ENCODE measurements at places on chromosomes 3 and 15.

- no peak for DNase-seq
Measured at GRCh38 chr15:91338766-91339165, 238.7 kb downstream of the SV2B start.

GRCh38 chr3:192026661-192027060 is 565.7 kb downstream of the PYDC2 start:
- no peak for DNase-seq

DNA sequence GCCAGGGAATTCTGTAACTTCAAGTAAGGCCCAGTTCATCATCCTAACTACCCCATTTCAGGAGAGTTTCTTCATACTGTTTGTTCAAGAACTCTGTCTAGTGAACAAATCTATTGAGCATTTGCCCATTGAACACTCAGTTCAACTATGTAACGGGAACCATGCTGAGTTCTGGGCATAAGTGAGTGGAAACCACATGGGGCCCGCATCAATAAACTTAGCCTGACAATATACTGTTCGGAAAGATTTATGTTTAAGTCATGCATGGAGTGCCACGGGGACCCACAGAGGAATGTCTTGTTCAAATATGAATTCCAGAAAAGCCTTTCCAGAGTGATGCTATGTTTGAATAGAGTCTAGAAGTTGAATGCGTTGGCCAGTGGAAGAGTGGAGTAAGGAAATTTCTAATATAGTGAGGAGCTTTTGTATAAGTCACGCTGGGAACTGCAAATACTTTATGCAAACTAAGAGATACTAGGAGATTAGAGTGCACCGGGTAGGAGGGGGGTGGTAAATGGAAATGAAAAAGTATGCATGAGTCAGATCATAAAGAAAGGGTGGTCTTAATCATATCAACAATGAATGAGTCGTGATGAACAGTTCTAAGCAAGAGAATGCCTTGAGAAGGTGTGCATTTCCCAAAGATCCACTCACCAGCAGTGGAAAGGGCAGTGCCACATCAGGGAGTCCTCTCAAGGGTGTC is 279.8 kb downstream of the VPS13C start:
- no peak for DNase-seq

GRCh38 chr3:184597829-184598573 is 36.4 kb downstream of the EPHB3 start:
- DNase-seq: no peak

- no peak for DNase-seq
Measured at GRCh38 chr3:183638101-183638852, 2.9 kb downstream of the KLHL24 start.

DNA sequence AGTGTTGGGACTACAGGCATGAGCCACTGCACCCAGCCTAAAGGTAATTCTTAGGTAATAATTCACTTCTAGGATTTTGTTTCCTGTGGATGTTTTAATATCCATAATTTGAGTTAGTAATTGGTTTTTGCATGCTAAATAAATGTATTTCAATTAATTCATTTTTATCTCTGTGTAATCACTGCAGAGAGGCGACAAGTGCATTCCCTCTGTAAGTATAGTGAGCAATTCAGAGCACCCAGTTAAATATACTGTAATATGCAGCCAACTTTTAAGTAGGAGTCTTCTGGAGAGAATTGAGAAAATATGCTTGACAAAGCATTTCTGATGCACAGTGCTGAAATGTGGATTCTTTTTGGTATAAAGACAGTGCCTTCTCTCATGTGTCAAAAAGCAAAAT is 5.7 kb downstream of the TBC1D23 start:
- no peak for DNase-seq

DNA sequence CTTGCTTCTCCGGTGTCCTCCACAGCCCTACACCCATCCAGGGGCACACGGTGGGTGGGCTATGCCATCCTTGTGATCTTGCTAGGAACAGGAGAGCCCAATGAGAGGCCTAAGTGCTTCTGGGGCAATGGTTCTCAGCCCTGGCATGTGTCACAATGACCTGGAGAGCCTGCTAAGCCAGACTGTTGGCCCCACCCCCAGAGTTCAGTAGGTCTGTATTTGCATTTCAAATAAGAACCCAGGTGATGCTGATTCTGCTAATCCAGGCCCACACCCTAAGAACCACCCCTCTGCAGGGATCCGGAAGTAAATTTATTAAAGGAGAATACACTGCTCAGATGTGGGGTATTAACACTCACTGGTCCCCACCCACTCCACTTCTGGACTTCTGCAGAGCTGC is 57.9 kb downstream of the RORA start:
- no peak for DNase-seq

- DNase-seq: no peak
Measured at GRCh38 chr3:49553324-49553691, 969 bp upstream of the BSN start.

DNA sequence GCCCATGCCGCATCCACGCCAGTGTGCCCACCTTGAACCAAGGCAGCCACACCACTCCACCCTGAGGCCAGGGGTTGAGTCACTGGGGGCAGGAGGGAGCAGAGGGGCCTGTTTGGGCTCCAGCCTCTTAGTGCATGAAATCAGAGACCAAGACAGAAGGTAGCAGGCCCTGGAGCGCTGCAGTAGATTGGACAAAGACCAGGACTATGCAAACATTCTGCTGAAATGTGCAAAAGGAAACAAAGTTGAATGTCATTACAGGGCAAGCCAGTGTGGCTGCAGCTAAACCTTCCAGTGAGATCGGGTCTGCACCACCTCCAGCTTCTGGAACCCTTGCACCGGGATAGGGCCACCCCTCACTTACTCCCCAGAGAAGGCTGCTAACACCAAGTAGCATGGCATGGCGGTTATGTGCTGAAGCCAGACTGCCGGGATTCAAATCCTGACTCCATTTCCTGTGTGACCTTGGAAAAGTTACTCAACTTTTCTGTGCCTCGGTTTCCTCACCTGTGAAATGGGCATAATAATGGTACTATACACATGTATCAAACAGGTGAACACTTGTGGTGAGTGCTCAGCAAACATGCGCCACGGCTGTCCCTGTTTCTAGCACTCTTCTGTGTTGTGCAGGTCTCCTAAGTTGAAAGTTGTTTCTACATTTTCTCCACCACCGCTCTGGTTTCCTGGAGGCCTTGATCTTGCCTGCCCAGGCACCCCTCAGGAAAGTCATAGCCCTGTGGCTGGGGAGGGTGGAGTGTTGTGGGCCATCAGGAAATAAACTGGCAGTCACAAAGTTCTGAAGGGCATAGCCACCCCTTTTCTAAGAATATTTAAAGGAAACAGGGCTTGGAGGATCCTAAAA is 25.0 kb upstream of the GP9 start:
- no peak for DNase-seq

- DNase-seq: no peak
Measured at GRCh38 chr3:68018275-68018674, 363.9 kb upstream of the SUCLG2 start.

DNA sequence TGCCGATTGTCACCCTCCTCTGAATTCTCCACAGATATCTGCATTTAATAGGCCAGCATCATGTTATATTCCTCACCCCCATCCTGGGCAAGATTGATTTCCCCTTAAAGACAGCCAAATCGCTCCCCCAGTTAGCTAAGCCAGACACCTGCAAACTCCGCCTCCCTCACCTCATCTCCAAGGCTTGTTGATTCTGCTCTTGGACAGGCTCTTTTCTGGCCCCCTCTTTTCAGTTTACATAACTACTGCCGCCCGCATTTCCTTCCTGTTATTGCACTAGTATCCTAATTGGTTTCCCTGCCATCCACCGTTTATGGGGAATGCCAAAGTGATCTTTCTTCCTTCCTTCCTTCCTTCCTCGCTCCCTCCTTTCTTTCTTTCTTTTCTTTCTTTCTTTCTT is 214.7 kb upstream of the MRPL3 start:
- no peak for DNase-seq

GRCh38 chr3:112776000-112776399 is 70.7 kb downstream of the CD200R1L start:
- no peak for DNase-seq

Measured in activated CD4-positive, alpha-beta T cell treated with anti-CD3 and anti-CD28 coated beads for 24 hours (primary cell).